Fibroblast of pulmonary artery (primary cell): ENCODE measurements at places on chromosomes 12 and 14.

DNA sequence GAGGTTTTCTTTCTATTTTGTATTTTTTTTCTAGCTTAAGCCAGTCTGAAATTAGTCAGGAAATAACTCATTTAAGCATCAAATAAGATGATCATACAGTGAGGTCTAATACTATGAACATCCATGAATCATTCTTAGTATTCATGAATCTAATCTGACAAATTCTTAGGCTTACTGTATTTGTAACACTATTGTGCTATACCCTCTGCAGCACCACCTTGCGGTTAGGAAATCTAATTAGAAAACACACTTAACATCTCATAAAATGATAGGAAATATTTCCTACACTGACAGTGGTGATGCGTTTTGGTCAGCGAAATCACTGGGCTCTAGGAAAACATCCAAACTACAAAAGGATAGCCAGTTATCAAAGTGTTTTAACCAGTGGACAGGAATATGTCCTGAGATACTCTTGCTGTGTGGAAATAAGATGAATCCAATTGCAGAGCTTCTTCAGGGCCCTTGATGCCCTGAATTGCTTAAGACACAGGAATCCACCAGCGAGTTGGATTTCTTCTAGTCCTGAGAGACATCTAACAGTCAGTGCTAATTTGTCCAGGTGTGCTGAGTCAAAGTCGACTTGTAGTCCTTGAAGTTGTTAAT lies 109.3 kb upstream of the MYF6 start:
- DNase-seq, result peak; percentile 81

DNA sequence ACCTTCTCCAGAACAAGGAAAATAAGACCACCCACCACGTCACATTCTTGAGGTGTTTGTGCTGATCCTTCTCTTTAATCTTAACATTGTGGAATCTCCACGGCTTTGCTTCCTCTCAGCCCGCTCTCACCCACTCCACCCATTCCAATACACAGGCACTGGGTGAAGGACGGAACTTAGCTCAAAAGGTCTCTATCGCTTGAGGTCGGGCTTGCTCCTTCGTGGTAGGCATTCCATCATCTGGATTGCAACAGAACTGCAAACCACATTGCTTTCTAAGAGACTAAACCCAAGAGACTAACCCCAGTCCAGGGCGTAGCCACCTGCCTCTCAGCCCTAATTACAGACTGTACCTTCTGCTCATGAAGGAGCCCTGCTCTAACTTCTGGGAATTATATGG lies 24.0 kb upstream of the MDM2 start:
- DNase-seq, result peak; percentile 29

DNA sequence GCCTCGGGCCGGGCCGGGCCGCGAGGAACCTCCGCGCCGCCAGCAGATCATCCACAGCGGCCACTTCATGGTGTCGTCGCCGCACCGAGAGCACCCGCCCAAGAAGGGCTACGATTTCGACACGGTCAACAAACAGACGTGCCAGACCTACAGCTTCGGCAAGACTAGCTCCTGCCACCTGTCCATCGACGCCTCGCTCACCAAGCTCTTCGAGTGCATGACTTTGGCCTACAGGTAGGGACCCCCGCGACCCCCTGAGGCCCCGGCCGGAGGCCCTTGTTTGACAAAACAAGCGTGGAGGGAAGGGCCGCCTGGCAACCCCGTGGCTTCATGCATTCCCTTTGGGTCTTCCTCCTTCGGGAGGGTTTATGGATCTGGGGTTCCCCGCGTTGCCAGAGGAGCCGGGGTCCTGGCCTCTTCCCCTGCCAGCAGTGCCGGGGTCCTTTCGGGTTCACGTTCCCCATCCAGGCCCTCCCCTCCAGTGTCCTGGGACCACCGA lies 526 bp downstream of the MLXIP start:
- no peak for DNase-seq

GRCh38 chr12:2306735-2307134 lies 253.9 kb downstream of the CACNA1C start:
- DNase-seq, result no peak

DNA sequence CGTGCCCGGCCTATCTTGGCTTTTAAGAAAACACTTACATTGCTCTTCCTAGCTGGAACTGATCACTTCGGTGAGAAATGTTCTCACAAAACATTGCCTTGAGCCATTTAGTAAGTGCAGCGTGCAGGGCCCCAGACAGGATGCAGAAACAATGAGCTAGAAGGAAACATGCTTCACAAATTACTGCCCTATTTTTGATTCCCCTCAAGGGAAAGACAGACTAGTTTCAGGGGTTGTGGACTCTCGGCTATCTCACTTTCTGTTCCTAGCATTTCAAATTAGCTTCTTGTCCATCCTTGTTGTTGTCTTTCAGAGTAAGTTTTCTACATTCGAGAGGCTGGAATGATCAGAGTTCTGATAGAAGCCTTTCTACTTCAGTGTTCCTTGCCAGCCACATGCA lies 21.6 kb downstream of the TGFB3 start:
- no peak for DNase-seq

DNA sequence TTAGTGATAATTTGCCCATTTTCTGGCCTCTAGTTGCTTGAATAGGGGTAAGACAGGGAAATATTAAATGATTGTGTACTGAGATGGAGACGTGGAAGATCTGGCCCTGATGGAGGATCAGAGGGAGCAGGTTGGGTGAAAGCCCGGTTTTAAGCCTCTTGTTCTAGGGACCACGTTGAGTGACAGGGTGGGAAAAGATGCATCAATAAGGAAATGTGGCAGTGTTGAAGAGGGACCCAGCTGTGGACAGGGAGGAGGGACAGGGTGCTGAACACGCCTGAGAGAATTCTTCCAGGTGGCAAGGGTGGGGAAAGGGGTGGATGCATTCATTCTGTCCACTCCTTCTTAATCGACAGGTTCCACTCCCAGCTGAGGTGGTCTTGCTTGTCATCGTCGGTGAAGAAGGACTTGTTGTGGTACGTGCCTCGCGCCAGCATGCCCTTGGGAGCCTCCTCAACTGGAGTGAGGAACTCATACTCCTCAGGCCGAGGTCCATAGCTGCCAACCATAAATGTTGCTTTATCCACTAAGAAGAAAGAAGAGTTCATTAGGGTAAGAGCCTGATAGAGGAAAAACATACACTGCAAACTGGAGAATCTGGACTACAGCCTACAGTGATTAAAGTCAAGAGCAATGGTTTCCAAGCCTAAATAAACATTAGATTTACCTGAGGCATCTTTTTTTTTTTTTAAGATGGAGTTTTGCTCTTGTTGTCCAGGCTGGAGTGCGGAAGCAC lies 4.0 kb upstream of the ERP27 start:
- no peak for DNase-seq
